Type B pancreatic cell (in vitro differentiated cells): ENCODE measurements at places on chromosomes 1 and 21. TPM values are rescaled to one million over a fixed set of nuclear protein-coding genes. Genes with fewer than 3 reads are reported as not detected.

The GPBP1L1 gene
- total RNA-seq: 90.0 and 99.9 TPM in 2 replicates

The KCNN3 gene
- 0.45 and 3.8 TPM in 2 replicates for total RNA-seq

The DNASE2B gene
- total RNA-seq: not detected in 2 replicates

The AGO4 gene
- total RNA-seq: 15.9 and 21.4 TPM in 2 replicates

The C1orf105 gene
- 2.3 TPM in 1 of 2 replicates, not detected in the other for total RNA-seq

The PRELP gene
- 0.07 and 1.1 TPM in 2 replicates for total RNA-seq

The GJB4 gene
- total RNA-seq: 0.48 and 0.50 TPM in 2 replicates
